Mesendoderm (in vitro differentiated cells): ENCODE measurements at places on chromosomes 2 and 18.

GRCh38 chr18:45415614-45416013, 199.7 kb upstream of the SLC14A2 start:
- no peak for DNase-seq

- DNase-seq, result no peak
These were observed 35.0 kb upstream of the CCDC85A start for GRCh38 chr2:56148825-56149224.

GRCh38 chr2:47655563-47655880, 127.4 kb upstream of the MSH6 start:
- peak; percentile 47 for DNase-seq

DNA sequence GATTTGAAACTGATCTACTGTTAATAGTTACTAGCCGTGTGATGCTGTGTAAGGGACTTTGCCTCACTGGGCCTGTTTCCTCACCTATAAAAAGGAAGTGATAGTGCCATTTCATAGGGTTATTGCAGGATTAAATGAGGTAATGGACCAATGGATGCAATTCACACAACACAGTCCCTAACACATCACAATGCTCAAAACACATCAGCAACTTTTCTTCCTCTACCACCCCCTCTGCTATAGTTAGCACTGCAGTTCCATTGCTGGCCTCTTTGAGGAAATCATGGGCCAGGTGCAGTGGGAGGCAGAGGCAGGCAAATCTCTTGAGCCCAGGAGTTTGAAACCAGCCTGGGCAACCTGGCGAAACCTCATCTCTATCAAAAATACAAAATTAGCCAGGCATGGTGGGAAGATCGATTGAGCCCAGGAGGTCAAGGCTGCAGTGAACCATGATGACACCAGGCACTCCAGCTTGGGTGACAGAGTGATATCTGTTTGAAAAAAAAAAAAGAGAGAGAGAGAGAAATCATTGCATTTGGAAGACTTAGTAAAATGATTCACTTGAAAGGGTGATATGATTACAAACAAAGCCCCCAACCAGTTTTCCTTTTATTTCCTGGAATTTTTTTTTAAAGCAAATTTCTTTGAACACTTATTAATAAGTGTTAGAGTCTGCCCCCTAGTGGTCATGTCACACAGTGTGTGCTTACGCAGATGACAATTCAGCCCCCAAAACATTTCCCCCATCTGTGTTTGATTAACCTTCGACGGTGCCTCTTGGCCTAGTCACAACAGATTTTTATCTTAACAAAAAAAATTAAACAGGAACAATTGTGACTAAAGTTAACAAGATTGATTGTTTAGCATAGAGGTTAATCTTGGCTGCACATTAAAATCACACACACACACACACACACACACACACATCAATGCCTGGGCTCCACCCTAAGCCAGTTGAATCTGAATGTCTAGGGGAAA, 88.6 kb upstream of the BCL11A start:
- peak; percentile 44 for DNase-seq

DNA sequence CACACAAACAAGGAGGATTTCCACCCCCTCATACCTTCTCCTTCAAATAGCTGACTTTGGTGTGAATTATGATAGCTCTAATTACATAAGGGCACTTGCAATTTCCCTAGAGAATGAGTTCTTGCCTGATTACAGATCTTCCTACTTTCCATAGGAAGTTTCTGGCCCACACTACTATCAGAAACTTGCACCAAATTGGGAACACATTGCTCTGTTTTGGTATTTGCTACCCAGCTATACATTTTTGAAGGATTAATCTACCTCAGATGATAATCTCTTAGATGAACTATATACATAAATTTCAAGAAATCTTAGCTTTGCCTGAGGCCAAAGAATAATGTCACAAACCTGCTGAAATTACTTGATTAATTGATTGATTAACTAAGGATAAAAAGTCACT, 4.9 kb downstream of the DCC start:
- no peak for DNase-seq
